ENCODE measurements at places on chromosomes 6 and 20.

DNA sequence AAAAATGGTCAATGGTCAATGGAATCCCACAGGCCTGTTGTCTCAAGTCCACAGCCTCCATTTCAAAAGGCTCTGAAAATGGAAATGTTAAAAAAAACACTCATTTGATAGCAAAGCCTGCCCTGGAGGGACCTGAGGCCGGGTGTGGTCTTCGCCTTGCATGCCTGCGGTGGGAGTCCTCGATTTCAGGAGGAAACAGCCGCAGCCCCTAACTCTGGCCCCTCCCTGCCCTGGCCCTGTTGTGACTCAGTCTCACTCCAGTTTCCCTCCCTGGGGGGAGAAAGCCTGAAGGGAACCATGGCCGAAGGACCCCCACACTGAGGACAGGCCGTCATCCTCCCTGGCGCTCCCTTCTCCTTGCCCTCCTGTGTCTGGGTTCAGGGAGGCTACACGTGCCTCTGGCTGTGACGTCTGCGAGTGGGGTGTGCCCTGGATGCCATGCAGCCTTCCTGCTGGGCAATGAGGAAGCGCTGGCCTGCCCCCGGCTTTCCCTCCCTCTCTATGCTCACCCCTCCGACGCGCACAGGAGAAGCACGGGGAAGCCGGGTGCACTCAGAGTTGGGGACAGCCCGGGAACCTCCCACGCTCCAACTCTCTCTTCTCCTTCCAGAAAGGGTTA, 9.2 kb downstream of the BHLHE23 start:
- DNase-seq = no peak

- DNase-seq = no peak
These were observed 16.5 kb downstream of the BLOC1S5 start for GRCh38 chr6:8047541-8048292.

DNA sequence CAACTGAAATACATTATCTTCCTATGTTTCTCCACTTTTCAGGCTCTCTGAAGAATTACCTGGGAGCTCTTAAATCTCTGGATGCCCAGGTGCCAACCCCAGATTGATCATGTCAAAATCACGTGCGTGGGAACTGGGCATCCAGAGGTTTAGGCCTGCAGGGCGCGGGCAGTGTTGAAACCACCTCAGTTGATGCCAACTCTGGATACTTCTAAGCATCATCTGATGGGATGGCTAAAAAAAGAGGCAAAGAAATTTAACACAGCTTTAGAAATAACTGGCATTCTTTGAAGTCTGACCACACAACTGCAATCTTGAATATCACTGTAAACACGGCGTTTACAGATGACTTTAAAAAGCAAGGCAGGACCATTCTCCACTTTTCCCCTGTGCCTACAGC, 41.9 kb downstream of the PTGIS start:
- no peak for DNase-seq

DNA sequence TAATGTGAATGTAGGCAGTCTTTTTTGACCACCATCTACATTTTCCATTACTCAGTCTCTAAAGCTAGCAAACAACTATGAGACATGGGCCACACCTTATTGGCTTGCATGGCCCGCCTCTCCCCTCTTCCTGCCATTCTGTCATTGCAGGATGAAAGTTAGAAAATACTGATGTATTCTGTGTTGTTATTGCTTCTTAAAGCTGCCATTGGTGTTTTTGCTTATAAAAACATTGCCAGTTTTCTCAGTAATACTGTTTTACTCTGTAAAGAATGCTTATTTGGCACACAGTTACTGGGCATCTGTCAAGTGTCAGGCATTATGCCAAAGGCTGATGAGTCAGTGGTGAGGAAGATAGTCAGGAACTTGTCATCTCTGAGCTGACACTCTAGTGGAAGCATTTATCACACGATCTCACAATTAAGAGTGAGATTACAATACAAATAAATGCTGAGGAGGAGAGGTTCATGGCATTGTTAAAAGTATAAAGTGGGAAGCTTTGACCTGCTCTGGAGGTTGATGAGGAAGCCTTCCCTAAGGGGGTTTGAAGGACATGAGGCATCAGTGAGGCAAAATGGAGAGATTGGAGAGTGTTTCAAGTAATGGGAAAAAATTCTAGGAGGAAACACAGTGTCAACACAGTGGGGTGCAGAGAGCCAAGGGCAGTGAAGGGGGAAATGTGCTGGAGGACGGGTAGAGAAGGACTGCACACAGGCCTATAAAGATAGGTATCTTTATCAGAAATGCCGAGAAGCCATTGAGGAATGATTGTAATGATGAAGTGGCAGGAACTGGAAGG, 14.7 kb downstream of the KLHL32 start:
- DNase-seq = peak; percentile 68

- DNase-seq = peak; percentile 21
These were observed 135.6 kb upstream of the UST start for GRCh38 chr6:148611213-148611612.

DNA sequence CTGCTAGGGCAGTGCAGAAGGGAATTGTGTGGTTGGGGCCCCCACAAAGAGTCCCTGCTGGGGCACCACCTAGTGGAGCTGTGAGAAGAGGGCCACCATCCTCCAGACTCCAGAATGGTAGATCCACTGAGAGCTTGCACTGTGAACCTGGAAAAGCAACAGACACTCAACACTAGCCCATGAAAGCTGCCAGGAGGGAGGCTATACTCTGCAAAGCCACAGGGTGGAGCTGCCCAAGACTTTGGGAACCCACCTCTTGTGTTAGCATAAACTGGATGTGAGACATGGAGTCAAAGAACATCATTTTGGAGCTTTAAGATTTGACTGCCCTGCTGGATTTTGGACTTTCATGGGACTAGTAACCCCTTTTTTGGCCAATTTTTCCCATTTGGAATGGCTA, 328.4 kb upstream of the KHDRBS2 start:
- no peak for DNase-seq

GRCh38 chr6:4953440-4953839, 50.4 kb downstream of the RPP40 start:
- no peak for DNase-seq

DNA sequence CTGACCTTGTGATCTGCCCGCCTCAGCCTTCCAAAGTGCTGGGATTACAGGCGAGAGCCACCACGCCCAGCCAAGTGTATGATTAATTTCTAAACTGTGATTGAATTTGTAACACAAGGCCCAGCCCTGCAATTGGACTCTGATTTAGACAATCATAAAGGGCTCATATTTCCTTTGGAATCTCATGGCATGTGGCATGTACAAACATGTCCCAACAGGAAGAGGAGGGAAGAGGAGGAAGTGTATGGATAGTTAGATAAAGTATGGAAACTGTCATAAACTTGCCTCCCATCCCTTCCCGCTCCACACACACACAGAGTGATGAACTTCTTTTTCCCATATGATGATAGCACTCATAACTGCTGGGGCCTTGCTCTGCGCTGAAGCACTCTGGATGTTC, 27.2 kb upstream of the QKI start:
- DNase-seq = no peak

GRCh38 chr6:2259002-2259494, 13.6 kb upstream of the GMDS start:
- DNase-seq = no peak

- DNase-seq = no peak
These were observed 48.3 kb downstream of the RREB1 start for GRCh38 chr6:7155871-7156579.

GRCh38 chr6:42450477-42451332, 1.0 kb downstream of the TRERF1 start:
- peak; percentile 32 for DNase-seq

DNA sequence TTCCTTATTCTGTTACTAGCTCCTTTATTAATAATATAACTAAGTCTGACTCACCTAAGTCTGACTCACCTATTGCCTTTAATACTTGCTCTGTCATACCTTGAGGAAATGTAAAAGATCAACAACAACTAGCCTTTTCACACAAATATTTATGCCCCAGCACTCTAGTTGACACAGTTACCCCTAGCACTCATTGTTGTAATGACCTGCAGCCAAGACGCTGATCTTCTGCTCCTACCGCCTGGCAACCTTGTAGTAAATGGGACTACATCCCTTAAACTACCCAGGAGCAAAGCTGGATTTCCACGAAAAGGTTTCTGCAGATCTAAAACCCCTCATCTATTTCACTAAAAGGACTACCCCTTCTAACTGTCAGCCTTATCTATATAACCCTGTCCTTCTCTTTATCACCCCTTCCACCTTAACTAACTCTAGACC, 90.0 kb downstream of the PLG start:
- no peak for DNase-seq

DNA sequence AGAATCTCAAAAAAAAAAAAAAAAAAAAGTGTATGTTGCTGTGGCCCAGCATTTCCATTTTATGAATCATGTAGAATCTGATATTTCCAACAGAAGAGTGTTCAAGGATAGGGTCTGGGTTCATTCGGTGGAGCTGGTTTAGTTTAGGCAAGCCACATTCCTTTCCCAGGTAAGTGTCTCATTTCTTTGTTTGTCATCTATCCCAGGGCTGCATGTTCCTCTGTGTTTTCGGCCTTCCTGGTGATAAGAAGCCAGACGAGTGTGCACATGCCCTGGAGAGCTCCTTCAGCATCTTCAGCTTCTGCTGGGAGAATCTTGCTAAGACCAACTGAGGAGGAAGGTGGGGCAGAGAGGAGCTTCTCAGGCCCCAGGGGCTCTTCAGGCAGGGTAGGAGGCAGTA, 38.2 kb downstream of the NFYA start:
- no peak for DNase-seq

- no peak for DNase-seq
These were observed 44.1 kb downstream of the BLTP3A start for GRCh38 chr6:34836008-34836407.

DNA sequence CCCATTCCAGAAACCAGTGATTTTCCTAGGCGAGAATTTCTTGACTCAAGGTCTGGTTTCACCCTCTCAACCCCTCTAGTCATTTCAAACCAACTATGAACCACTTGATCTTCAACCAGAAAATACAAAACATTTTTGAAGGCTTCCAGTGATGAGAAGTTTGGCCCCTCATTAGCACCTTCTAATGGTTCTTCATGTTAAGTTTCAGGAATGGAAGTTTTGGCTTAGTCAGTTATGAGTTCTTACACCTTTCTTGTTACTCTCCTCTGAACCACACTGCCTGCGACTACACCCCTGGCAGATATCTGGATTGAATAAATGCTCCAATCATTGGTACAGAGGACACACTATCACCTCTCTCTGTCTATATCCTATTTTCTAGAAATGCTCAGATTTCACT, 67.2 kb downstream of the GJA10 start:
- DNase-seq = no peak

GRCh38 chr6:38100380-38100779, 280.9 kb downstream of the ZFAND3 start:
- no peak for DNase-seq

GRCh38 chr6:167472148-167472547, 147.3 kb downstream of the TTLL2 start:
- no peak for DNase-seq

DNA sequence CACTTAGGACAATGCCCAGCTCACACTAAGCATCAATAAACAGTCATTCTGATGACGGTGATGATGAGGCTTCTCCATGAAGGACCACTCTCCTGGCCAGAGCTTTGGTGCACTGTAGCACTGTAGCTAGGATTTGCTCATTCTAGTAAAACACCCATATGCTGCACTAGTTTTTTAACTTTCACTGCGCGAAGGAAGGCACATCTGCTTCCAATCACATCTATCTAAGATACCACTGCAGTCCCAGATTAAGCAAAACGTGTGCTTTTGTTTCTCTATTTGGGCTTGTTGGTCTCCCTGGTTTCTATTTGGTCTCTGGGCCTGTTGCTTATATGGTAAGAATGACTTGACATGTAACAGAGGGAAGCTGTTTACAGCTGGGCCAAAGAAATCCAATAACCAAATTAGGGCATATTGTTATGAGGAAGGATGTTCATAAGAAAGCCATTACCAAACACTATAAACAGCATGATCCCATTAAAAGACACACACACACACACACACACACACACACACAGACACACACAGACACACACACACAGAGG, 62.4 kb downstream of the FAM229B start:
- DNase-seq = no peak

- DNase-seq = no peak
These were observed 155.5 kb downstream of the THBS2 start for GRCh38 chr6:169098116-169098515.

- DNase-seq = peak; percentile 77
These were observed 49.4 kb upstream of the ARMC2 start for GRCh38 chr6:108798670-108799353.

- DNase-seq = no peak
These were observed 262.2 kb downstream of the EYA4 start for GRCh38 chr6:133503336-133503729.

- no peak for DNase-seq
These were observed 221.8 kb downstream of the ANKRD60 start for GRCh38 chr20:58006346-58007316.

- DNase-seq = no peak
These were observed 2.5 kb downstream of the FOXF2 start for GRCh38 chr6:1391800-1392309.
